Keratinocyte (primary cell): ENCODE measurements at places on chromosomes 11 and 22.

DNA sequence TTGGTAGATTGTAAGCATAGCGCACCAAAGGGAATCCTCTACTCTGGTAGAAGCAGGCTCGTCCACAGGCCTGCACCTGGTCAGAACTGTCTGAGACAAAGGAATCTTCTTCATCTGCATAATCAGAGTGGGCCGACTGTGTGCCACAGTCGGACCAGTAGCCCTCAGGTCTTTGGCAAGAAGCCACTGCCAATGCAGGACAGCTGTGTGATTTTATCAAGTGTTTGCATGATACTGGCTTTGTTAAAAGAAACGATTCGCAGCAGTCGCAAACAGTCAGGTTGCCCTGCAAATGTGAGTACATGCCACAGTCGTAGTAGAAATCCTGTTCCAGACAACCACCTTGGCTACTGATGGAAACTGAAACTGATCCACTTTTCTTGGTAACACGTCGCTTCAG is 4.9 kb upstream of the CCDC34 start:
- peaks cover 4% of the 10 kb centered on the region for H3K4me1 ChIP-seq
- DNase-seq: no peak
- no peak overlapping the region for H3K4me3 ChIP-seq
- H3K27me3 ChIP-seq: no peaks in the 10 kb centered on the region

DNA sequence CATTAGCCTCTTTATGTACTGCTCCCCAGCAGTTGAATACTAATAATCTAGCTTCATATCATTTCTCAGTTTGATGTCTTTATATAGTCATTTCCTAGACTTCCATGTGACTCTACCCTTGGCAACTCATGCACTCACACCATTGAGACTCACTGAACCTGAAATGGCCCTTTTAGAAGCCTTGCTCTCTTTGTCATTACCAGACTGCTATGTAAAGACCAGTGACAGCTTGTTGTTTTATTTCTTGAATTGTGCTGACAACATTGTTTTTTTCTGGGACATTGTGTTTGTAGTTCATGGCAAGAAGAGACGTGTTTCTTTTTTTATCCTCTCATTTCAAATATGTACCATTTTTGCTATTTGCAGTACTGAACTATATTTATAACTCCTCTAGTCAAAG is 256.5 kb downstream of the CNTN5 start:
- H3K27me3 ChIP-seq: no peaks in the 10 kb centered on the region
- no peak overlapping the region for H3K4me3 ChIP-seq
- no peak overlapping the region for H3K27ac ChIP-seq
- no peak for DNase-seq
- H3K36me3 ChIP-seq: no peaks in the 10 kb centered on the region
- H3K4me1 ChIP-seq: no peaks in the 10 kb centered on the region

GRCh38 chr11:130477586-130478203 is 29.2 kb downstream of the ADAMTS15 start:
- H3K27ac ChIP-seq: no peak overlapping the region
- H3K27me3 ChIP-seq: no peaks in the 10 kb centered on the region
- DNase-seq: no peak
- H3K4me1 ChIP-seq: no peaks in the 10 kb centered on the region
- no peak overlapping the region for H3K4me3 ChIP-seq

- H3K4me1 ChIP-seq: no peaks in the 10 kb centered on the region
- no peak overlapping the region for H3K4me3 ChIP-seq
- H3K36me3 ChIP-seq: peaks cover 16% of the 10 kb centered on the region
- no peak for DNase-seq
- no peaks in the 10 kb centered on the region for H3K27me3 ChIP-seq
These were observed 39.9 kb downstream of the DBX1 start for GRCh38 chr11:20120134-20120925.

GRCh38 chr22:46936378-46936903 is 174.0 kb downstream of the TBC1D22A start:
- H3K27ac ChIP-seq: no peak overlapping the region
- peaks cover 24% of the 10 kb centered on the region for H3K4me1 ChIP-seq
- DNase-seq: no peak
- H3K36me3 ChIP-seq: peaks cover 2% of the 10 kb centered on the region
- no peak overlapping the region for H3K4me3 ChIP-seq

DNA sequence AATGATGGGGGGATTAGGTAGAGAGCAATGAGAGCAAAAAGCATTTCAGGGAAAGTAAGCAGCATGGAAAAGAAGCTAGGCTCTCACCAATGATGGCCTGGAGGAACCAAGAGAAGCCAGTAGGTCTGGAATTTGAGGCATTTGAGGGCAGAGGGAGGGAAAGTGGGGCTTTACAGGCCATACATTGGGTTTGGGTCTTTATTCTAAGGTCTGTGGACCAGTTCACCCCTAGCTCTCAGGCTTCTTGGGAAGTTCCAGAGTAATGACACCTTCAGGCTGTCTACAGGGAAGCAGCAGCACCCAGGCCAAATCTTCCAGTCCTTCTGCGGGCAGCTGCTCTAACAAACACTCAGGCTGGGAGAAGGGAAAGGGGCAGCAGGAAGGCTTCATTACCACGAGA is 29.4 kb downstream of the ARFGAP2 start:
- no peak for DNase-seq
- no peak overlapping the region for H3K27ac ChIP-seq
- no peaks in the 10 kb centered on the region for H3K27me3 ChIP-seq
- H3K4me1 ChIP-seq: peaks cover 11% of the 10 kb centered on the region
- no peak overlapping the region for H3K4me3 ChIP-seq
- peaks cover 2% of the 10 kb centered on the region for H3K36me3 ChIP-seq

- H3K4me3 ChIP-seq: no peak overlapping the region
- no peak overlapping the region for H3K27ac ChIP-seq
- H3K27me3 ChIP-seq: no peaks in the 10 kb centered on the region
- H3K4me1 ChIP-seq: peaks cover 2% of the 10 kb centered on the region
These were observed 10.5 kb downstream of the CTSC start for GRCh38 chr11:88327061-88327460.

DNA sequence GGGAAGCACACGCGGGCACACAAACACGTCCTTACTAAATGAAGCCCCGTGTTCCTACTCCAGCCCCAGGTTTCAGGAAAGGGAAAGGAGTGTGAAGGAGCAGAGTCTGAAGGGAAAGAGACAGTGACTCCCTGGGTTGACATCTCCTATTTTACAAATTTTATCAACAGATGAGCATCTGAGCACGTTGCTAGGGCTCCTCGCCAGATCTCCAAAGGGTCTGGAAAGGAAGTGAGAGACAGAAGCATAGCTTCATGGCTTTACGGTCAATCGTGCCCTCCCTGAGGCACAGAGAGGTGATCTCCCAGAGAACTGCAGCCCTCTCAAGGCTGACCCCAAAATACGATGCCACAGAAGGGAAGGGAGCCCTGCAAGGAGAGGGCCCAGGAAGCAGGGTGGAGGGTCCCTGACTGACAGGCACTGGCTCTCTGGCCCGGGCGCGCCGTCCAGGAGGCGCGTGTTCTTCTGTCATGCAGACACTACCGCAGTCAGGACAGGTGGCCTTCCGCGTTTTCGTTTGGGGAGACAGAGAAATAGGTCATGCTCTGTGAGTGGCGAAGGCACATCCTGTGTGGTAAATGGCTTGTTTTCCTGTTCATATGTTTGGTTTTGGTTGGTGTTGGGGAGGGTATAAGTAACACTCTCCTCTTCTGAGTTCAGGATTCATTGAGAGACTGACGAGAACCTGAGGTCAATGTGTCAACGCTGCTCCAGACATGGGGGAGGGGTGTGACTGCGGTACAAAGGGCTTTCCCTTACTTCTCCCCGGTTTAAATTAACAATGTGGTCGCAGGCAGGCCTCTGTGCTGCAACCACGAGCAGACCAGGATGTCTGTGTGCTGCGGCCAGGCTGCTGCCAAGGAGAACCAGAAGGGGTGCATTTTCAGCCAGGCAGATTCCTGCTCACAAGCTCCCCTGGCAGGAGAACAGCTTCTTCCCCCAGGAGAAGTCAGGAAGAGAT is 813.3 kb downstream of the OPCML start:
- DNase-seq: no peak
- H3K27ac ChIP-seq: no peak overlapping the region
- no peaks in the 10 kb centered on the region for H3K27me3 ChIP-seq
- no peak overlapping the region for H3K4me3 ChIP-seq

- no peaks in the 10 kb centered on the region for H3K36me3 ChIP-seq
- peaks cover 22% of the 10 kb centered on the region for H3K4me1 ChIP-seq
These were observed 30.0 kb upstream of the TCF20 start for GRCh38 chr22:42300259-42301076.

- no peak overlapping the region for H3K4me3 ChIP-seq
- no peaks in the 10 kb centered on the region for H3K4me1 ChIP-seq
- no peak overlapping the region for H3K27ac ChIP-seq
- peaks cover 17% of the 10 kb centered on the region for H3K27me3 ChIP-seq
These were observed 16.2 kb downstream of the CBX7 start for GRCh38 chr22:39136317-39136716.

DNA sequence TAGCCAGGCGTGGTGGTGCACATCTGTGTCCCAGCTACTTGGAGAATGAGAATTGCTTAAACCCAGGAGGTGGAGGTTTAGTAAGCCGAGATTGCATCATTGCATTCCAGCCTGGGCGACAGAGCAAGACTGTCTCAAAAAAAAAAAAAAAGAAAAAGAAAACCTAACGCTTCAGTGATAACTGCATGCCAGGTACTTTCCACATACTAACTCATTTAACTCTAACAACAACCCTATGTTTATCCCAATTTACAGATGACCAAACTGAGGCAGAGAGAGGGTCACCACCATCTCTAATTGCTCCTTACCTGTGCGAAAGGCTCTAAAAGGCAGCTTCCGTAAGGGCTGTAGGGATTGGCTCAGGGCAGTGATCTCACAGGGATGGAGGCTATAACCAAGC is 11.6 kb downstream of the PISD start:
- H3K27ac ChIP-seq: peak overlapping the region; percentile 76
- H3K4me1 ChIP-seq: peaks cover 59% of the 10 kb centered on the region
- no peak for DNase-seq

DNA sequence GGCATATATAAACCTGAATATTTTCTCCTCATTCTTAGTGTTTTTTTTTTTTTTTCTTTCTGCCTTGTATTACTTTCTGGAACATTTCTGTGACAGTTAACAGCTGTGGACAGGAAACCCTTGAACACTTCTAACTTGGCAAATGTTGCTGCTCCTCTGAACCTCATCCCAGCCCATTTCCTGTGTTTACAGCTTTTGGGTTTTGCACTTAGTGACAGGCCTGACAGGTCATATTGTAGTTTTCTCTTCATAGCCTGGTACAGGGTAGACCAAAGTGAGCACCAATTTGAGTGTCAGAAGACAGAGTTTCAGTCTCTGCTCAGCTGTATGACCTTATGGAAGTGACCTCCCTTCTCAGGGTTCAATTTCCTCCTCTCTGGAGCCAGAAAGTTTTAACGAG is 91.6 kb downstream of the STIM1 start:
- no peak overlapping the region for H3K27ac ChIP-seq
- no peak overlapping the region for H3K4me3 ChIP-seq
- DNase-seq: no peak

DNA sequence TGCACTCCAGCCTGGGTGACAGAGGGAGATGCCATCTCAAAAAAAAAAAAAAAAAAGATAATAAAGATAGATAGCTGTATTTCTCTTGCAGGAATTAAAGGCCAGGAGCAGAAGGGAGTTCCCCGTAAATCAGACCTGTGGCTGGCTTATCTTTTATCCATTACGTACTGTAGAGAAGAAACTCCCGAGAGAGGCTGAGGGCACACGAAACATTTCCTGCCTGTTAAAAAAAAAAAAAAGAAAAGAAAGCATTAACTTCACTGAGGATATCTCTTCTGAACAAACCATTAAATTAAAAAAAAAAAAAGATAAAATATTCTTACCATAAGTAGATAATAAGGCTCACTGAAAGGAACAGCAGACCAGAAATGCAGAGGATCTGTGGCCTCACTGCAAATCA is 22.5 kb downstream of the P4HA3 start:
- no peak overlapping the region for H3K4me3 ChIP-seq
- no peaks in the 10 kb centered on the region for H3K36me3 ChIP-seq
- no peaks in the 10 kb centered on the region for H3K27me3 ChIP-seq
- no peak for DNase-seq
- H3K4me1 ChIP-seq: peaks cover 7% of the 10 kb centered on the region
- H3K27ac ChIP-seq: no peak overlapping the region

GRCh38 chr11:65595131-65595530 is 469 bp downstream of the KCNK7 start:
- peaks cover 3% of the 10 kb centered on the region for H3K36me3 ChIP-seq
- DNase-seq: no peak
- no peak overlapping the region for H3K27ac ChIP-seq
- peaks cover 27% of the 10 kb centered on the region for H3K4me1 ChIP-seq

GRCh38 chr22:37566903-37567798 is 6.9 kb downstream of the CDC42EP1 start:
- peak overlapping the region; percentile 37 for H3K27ac ChIP-seq
- no peak overlapping the region for H3K4me3 ChIP-seq
- H3K27me3 ChIP-seq: no peaks in the 10 kb centered on the region

DNA sequence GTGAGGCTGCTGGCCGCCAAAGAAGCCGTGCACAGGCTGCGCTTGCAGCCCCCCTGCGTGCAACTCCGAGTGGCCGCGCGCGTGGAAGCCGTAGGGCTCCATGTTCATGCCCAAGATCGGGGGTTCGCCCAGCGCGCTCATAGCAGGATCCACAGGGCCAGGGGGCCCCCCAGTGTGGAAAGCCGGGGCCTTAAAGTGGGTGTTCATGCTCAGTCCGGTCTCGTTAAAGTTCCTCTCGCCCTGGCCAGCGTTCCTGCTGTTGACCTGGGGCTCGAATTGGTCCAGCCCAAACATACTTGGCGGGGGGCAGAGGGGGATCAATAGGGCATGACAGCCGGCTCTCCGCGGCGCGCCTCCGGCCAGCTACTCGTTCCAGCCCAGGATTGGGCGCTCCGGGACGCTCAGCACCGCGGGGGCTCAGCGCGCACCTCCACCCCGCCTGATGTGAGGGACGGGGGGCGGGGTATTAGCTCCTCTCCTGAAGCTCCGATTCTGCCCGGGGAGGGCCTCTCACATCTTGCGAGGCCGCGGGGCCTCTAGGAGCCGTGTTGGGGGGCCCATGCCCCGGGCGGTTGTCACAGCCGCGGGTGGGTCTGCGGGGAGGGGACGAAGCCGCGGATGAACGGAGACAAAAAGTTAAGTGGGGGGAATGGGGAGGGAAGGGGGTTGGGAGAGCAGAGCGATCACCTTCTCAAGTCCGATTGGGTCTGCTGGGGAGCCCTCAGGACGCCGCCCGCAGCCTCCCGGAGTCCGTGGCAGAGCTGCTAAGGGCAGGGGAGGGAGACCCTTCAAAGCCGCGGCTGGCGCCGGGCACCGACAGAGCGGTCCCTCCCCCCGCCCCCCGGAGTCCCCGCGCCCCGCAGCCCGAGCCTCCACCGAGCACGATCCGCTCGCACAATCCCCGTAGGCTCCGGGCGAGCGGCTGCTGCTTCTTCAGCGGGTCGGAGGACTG is 1.0 kb downstream of the MN1 start:
- H3K4me3 ChIP-seq: peak overlapping the region; percentile 78
- no peak for DNase-seq
- peak overlapping the region; percentile 70 for H3K27ac ChIP-seq
- H3K36me3 ChIP-seq: peaks cover 2% of the 10 kb centered on the region
- peaks cover 22% of the 10 kb centered on the region for H3K4me1 ChIP-seq
